T-helper 1 cell treated with Interleukin-12 subunit alpha and Interleukin-12 subunit beta and Interleukin-4 antibody, amounts not matched to agents 30 ng/mL and 1 ng/mL, for 36 hours (primary cell): ENCODE measurements at places on chromosomes 4 and X. TPM values are rescaled to one million over a fixed set of nuclear protein-coding genes. Genes with fewer than 3 reads are reported as not detected.

The RIPPLY1 gene
- total RNA-seq = not detected in 2 replicates

The OPHN1 gene
- total RNA-seq = 0.02 TPM in 2 replicates

The ARMCX2 gene
- total RNA-seq = 3.4 and 3.8 TPM in 2 replicates

The F8A2 gene
- total RNA-seq = not detected in 2 replicates

The PDZD4 gene
- total RNA-seq = 0.39 and 0.66 TPM in 2 replicates

The TRIM75 gene
- not detected in 2 replicates for total RNA-seq

The ZGRF1 gene
- 27.5 and 29.5 TPM in 2 replicates for total RNA-seq

The APBB2 gene
- 6.2 and 7.6 TPM in 2 replicates for total RNA-seq

The CLDN34 gene
- total RNA-seq = not detected in 2 replicates

The ASB12 gene
- total RNA-seq = not detected in 2 replicates

The MSN gene
- total RNA-seq = 657 and 670 TPM in 2 replicates

The EGF gene
- total RNA-seq = not detected in 2 replicates

The NAP1L5 gene
- 4.1 and 4.6 TPM in 2 replicates for total RNA-seq

The MID1IP1 gene
- 60.4 and 61.7 TPM in 2 replicates for total RNA-seq

The CT47B1 gene
- not detected in 2 replicates for total RNA-seq

The AIMP1 gene
- 50.7 and 53.9 TPM in 2 replicates for total RNA-seq

The MCF2 gene
- total RNA-seq = 0.27 and 0.37 TPM in 2 replicates

The MXRA5 gene
- total RNA-seq = not detected in 2 replicates

The FGB gene
- total RNA-seq = not detected in 2 replicates

The LAS1L gene
- 41.2 and 43.2 TPM in 2 replicates for total RNA-seq

The SSX2 gene
- total RNA-seq = not detected in 2 replicates

The KLF8 gene
- total RNA-seq = 13.5 and 14.3 TPM in 2 replicates

The TRAM1L1 gene
- total RNA-seq = not detected in 2 replicates

The AFM gene
- total RNA-seq = not detected in 2 replicates

The SNX25 gene
- total RNA-seq = 19.7 and 20.4 TPM in 2 replicates

The CDX4 gene
- not detected in 2 replicates for total RNA-seq

The GPRIN3 gene
- 69.5 and 70.3 TPM in 2 replicates for total RNA-seq

The TMEM165 gene
- total RNA-seq = 84.4 and 95.4 TPM in 2 replicates

The TRPC3 gene
- 1.0 and 1.1 TPM in 2 replicates for total RNA-seq

The USP17L18 gene
- not detected in 2 replicates for total RNA-seq

The PLS3 gene
- total RNA-seq = 0.76 and 1.6 TPM in 2 replicates

The SMIM10 gene
- 0.49 and 0.54 TPM in 2 replicates for total RNA-seq

The BTC gene
- total RNA-seq = not detected in 2 replicates

The PPEF2 gene
- not detected in 2 replicates for total RNA-seq

The GPR78 gene
- not detected in 2 replicates for total RNA-seq

The KLKB1 gene
- 0.46 and 0.64 TPM in 2 replicates for total RNA-seq
